ENCODE measurements at places on chromosomes 3 and 15. TPM values are rescaled to one million over a fixed set of nuclear protein-coding genes. Genes with fewer than 3 reads are reported as not detected.

WDR93 gene
- 0.29 TPM for total RNA-seq

XPC gene
- total RNA-seq, result 67.6 TPM

RBMS3 gene
- total RNA-seq, result not detected

SV2B gene
- total RNA-seq, result not detected

SI gene
- total RNA-seq, result not detected

SOX2 gene
- total RNA-seq, result not detected

DUOXA2 gene
- not detected for total RNA-seq

BDH1 gene
- total RNA-seq, result 59.3 TPM
